Urothelium cell line (cell line): ENCODE measurements at places on chromosomes 4 and X.
A peak's percentile ranks its signal among the peaks of the same experiment; 100 is the strongest.

GRCh38 chr4:176065435-176066291, at the start of gene WDR17:
TSS of gene WDR17 (plus strand) at chr4:176065841. CDS start at chr4:176111581, 45,740 bp downstream.
- peak; percentile 96 for DNase-seq

DNA sequence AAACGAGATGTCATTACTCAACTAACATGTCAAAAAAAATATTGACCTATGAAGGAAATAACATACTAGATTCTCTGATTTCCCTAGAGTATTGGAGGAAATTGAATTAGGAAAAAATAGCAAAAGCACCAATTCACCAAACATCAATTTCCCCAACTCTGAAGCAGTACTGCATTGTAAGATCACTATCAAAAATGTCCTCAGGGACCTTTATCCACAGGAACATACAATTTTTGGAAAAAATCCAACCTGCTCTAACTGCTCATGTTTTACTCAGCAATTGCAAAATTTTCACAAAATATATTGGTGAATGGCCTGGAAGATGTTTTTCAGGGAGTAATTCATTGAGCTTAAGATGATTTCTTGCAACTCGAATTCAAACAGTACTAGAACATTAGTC, 239.0 kb upstream of the GIMD1 start:
- DNase-seq = no peak

DNA sequence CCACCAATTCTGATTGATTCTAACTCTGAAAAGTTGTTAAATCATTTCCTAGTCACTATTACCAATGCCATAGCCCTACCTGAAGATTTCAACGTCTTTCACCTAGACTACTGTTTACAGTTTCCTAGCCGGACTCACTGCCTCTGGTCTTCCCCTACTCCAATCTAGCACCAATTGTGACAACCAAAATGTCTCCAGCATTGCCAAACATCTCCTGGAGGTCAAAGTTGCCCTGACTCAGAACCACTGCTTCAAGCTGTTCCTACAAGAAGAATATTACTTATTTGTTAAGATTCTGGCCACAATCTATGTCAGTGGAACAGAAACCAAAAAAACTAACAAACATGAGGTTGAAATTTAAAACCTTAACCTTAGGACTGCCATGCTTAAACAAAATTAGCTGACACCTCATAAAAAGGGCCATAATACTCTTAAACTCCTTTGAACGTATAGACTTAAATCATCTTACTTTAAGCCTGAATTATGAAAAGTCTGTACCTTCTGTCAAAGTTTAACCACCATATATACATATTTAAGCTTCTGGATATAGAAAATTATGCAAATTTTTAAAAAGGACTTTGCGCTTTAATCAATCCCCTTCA, 2.1 kb downstream of the PDS5A start:
- DNase-seq = no peak

DNA sequence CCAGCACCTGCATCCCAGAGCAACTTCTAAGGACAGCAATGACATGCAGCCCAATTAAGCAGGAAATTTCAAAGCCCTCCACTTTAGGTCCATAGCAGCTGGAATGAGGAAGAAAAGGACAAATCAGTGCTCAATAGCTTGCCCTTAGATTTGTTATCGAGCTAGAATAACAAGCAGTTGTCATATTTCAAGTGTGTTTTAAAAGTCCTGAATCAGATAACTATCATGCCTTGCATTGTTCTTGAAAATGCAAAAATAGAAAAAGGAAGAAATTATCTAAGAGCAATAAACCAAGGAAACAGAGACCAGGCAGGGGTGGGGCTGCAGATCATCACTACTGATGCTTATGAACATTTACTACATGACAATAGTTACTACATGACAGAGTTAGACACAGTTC, 43.9 kb upstream of the KLF3 start:
- DNase-seq = no peak

- DNase-seq = no peak
Measured at GRCh38 chr4:52555356-52555716, 103.8 kb downstream of the USP46 start.

DNA sequence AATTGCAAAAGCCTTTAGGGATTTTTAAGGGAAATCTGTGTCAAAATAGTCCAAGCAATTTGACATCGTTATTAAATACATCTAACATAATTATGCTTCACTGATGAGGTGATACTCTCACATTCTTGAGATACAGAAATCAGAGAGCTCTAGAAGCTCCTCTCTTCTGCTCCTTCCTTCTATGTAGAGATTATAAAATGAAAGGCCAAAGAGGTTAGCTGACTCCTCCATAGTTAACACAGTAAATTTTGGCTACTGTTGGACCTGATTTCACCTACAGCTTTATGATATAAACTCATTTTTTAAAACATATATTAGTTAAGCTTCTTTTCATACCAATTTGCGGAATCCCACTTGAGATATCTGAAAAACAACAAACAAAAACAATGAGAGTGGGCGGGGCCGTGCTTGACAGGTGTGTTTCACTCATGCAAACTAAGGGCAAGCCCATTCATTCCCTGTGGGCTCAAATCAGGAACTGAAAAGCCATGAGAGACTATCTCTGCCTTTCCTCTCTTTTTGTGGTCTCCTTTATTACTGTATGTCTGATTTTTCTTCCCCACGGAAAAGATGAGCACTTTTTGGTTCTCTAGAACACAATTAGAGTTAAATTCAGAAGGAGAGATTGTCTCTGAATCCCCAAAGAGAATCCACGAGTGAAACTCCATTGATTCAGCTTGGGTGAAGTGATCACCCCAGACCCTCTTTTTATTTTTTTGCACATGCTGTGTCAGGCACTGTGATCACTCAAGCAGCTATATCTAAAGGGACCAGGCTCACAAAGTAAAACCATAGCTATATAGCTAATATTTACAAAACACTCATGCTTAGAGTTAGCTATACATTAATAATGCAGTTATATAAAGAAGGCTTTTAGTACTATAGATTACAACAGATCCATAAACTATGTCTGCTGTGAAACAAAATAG, 566.3 kb downstream of the IL15 start:
- DNase-seq = no peak

DNA sequence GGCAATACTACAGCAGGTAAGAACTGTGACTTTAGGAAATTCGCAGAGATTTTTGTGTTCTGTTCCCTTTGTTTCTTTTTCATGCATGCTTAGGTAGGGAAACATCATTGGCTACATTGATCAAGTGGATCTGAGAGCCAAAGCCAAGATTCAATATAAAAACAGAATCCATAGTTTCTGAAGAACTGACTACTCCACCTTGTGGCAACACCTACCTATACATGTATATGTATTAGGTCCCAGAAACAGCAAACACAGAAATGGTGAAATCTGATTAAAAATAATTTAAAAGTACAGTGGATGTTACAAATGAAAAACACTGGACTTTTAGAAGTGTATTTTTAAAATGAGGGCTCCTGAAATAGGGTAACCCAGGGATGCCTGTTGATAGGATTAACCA, 322.6 kb upstream of the MAOA start:
- no peak for DNase-seq

DNA sequence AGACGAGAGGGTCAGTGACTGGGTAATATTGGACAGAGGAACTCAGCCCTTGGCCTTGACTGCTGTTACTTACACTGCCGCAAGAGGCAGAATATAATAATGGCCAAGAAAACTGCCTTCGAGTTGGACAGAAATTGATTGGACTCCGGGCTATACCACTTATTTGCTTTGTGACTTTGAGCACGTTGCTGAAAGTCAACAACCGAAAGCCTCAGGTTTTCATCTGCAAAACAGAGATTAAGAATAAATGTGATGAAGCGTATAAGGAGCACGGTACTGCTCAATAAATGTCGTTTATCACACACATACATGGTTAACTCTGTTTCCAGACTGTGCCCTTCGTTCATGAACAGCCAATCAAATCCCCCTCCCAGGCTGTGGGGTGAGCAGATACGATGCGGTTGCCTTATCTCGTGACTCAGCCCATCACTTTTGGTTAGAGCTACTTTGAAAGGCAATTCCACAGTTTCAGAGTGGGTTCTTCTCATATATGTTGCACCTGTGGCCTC, 91.6 kb downstream of the TSPAN7 start:
- DNase-seq = no peak

GRCh38 chr4:110527156-110527555, 51.2 kb downstream of the ENPEP start:
- no peak for DNase-seq

DNA sequence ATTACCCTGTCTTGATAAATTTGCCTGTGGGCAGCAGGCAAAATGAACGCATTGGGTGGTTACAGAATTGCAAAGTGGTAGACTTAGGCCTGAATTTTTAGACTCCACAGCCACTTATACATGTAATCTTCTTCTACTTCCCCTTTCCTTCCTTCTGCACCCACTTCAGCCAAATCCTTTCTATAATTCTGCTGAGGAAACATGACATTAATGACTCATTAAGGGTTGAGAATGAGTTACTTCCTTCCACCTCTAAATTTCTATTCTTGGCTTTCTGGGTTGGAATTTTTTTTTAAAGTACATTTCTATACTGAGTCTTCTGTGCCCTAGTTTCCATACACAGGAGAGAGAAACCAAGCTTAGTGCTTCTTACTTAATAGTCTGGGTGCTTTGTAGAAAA, 10.1 kb downstream of the PAPSS1 start:
- DNase-seq = no peak

GRCh38 chrX:10120828-10121227, 35.9 kb upstream of the CLCN4 start:
- DNase-seq = no peak

- DNase-seq = peak; percentile 22
Measured at GRCh38 chr4:88522702-88523324, 763 bp downstream of the PYURF start.

DNA sequence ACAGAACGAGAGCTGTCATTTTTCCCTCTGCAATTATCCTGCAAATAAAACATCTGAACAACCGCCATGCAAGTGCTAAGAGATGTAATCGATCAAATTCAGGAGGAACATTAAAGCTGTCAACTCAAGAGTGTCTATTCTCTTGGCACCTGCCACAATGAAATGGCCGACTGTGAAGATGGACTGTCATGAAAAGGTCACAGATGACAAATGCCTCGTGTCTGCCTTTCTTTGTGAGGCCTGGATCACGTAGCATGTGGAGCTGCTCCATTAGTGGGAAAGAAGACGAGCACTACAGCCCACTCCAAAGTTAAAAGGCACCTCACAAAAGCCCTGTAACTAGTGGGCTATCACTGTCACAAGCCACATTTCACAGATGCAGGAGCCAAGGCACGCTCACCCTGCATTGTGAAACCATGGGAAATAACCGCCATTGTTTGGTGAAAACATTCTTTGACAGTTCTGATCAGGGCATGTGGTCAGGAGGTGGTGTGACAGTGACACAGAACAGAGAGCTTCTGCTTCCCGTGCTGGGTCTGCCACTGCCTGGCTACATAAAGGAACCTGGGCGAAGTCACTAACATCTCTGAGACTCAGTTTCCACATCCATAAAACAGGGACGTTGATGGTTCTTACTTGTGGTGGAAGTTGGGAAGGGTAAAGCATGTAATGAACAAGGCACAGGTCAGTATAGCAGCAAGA, 98.9 kb downstream of the EVC2 start:
- DNase-seq = no peak

DNA sequence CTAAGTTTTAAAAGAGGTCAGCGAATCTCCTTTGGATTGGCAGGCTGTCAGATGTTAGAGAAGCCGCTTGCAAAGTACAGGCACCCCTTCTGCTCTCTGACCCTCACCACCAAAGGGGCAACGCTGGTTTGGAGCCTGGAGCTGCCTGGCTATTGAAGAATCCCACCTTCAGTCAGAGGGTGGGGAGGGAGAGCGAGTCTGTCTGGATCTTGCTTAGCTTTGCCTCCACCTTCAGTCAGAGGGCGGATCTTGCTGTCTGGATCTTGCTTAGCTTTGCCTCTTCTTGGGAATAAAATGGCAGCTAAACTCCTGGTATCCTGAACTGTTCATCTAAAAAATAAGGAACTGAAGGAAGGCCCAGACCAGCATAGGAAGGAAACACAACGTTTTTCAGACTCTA, 7.3 kb downstream of the CCDC110 start:
- DNase-seq = no peak

DNA sequence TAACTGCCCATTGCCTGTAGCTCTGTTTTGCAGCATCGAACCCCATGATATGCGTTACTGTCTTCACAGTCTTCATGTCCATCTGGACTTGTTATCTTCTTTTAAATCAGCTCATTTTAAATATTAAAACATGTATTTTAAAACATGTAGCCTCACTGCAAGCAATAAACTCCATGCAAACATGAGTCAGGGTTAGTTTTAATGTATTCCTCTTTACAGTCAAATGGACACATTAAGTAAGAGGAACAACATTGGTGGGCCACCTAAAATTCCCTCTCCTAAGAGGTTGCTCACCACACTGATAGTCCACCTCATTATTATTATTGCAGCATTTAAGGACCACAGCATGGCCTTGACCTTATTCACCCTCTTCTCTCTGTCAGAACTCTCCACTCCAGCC, 74.1 kb downstream of the CLCN5 start:
- no peak for DNase-seq

- no peak for DNase-seq
Measured at GRCh38 chr4:7166237-7166636, 26.1 kb upstream of the SORCS2 start.

GRCh38 chr4:150080875-150081274, 2.6 kb downstream of the DCLK2 start:
- DNase-seq = no peak

- no peak for DNase-seq
Measured at GRCh38 chr4:142081025-142081424, 444.6 kb downstream of the IL15 start.

DNA sequence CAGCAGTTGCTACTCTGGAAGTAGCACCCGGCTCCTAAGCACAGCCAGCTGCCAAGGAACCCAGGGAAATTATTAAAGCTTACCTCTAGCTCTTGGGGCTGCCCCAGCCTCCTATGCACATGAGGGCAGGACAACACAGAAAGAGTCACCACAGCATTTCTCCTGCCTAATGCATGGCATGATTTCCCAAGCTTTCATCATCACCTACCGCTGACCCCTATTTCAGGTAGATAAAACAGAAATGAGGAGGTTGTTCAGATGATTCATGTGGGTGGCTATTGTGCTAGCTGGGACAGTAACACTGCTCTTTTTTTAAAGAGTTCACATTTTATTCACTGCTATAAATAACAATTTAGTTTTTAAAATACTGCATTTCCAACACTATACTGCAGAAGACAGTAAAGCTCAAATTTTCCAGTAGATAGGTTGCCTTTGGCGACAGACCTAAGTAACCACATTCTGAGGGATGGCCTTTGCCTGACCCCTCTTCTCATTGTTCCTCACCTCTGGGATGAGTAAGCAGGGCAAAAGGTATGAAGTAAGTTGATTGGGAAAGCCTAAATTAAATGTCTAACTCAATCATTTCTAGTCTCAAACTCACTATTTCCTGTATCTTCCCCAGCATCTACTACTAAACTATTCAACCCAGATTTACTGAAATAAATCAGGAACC, 16.7 kb downstream of the CASK start:
- no peak for DNase-seq

- no peak for DNase-seq
Measured at GRCh38 chrX:124502599-124502998, 156.2 kb downstream of the SH2D1A start.
